Activated CD4-positive, alpha-beta memory T cell treated with anti-CD3 and anti-CD28 coated beads, Interleukin-2, amount 10 ng/mL, durations not matched to agents 7 days and 5 days (primary cell): ENCODE measurements at places on chromosomes 6 and 20. TPM values are rescaled to one million over a fixed set of nuclear protein-coding genes. Genes with fewer than 3 reads are reported as not detected.

- H3K4me1 ChIP-seq = peaks cover 77% of the 10 kb centered on the region
- H3K27me3 ChIP-seq = no peaks in the 10 kb centered on the region
- H3K27ac ChIP-seq = no peak overlapping the region
Measured at GRCh38 chr20:38857703-38858102, 52.2 kb downstream of the PPP1R16B start.

DNA sequence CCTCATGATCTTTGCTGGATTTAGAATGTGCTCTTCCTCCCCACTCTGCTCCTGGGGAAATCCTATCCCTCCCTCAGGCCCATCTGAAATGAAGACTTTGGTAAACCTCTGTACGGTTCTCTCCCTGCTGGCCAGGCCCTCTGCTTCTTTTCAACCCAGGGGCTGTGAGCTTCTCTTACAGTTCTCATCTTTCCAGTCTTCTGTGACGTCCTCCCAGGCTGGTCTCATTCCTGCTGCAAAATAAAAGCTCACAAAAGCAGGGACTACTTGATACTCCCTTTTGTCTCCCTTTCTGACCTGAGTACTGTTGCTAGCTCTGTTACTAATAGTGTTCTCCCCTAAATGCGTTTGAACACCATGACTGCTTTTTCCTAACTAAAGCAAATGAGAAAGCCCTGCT lies 46.3 kb downstream of the UNC5CL start:
- no peaks in the 10 kb centered on the region for H3K4me1 ChIP-seq
- no peak overlapping the region for H3K4me3 ChIP-seq
- no peak overlapping the region for H3K27ac ChIP-seq
- no peak for DNase-seq
- H3K36me3 ChIP-seq = no peaks in the 10 kb centered on the region

Gene FHL5
- total RNA-seq = not detected

Gene CD109
- total RNA-seq = 15.0 TPM
